ENCODE measurements at places on chromosomes 6 and 20. TPM values are rescaled to one million over a fixed set of nuclear protein-coding genes. Genes with fewer than 3 reads are reported as not detected.

EYS gene
- total RNA-seq = 0.50 TPM

ABHD16B gene
- total RNA-seq = not detected

LSM14B gene
- total RNA-seq = 64.0 TPM

TSPO2 gene
- total RNA-seq = not detected

ZNF311 gene
- total RNA-seq = 1.8 TPM

RBPJL gene
- total RNA-seq = not detected

AGPAT4 gene
- total RNA-seq = 12.9 TPM

PCSK2 gene
- total RNA-seq = not detected

SLC26A8 gene
- 0.87 TPM for total RNA-seq

CLIC5 gene
- total RNA-seq = not detected

DNMT3B gene
- total RNA-seq = 3.8 TPM

PAK5 gene
- total RNA-seq = under 0.01 TPM

CYB5R4 gene
- 5.0 TPM for total RNA-seq

MAN1A1 gene
- 123 TPM for total RNA-seq

Data from smooth muscle cell of trachea (primary cell).